ENCODE measurements at places on chromosomes 5 and 9.

DNA sequence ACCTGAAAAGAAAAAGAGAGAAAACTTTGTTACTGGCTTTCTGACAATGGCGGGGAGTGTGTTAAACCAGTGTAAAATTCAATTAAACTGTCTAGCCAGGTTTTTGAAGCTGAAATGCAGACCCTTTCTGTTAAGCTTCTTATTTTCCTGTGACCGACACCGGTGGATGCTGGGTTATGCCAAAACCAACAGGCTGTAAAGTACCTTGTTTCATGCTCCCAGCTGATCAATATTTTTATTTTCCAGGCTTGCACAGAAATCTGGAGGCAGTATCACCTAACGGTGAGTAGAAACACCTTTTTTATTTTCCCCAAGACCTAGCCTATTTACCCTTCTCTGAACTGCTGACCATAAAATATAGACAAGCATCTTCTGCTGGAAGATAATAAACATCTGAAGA is 94.9 kb upstream of the GRHPR start:
- no peak for DNase-seq

GRCh38 chr5:125189531-125189941 is 443.1 kb upstream of the ZNF608 start:
- no peak for DNase-seq

DNA sequence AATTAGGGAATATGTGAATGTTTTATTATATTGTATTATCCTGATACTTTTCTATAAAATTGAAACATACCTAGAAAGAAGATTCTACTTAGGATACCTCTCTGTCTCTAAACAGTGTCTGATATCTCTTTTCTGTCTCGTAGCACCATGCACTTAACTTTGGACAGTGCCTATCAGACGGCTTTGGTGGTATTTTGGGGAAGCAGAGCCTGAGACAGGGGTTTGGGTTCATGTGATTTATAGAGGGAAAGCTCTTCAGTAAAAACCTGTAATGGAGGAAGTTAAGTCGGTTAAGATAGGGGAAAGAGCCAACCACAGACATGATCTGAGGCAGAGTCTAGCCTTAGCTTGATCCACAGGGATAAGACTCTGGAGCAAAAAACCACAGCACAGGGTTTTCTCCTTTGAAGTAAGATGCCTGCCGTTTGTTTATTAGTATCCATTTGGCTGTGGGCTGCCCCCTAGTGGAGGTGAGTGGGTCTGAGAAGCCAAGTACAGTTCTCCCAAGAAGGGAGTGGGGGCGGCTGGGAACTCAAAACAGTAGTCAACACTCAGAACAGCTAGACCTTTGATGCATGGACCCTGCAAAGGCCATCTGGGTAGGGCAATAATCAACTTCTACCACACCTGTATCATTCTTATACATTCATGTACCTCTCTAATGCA is 141.2 kb upstream of the ASTN2 start:
- peak; percentile 67 for DNase-seq

DNA sequence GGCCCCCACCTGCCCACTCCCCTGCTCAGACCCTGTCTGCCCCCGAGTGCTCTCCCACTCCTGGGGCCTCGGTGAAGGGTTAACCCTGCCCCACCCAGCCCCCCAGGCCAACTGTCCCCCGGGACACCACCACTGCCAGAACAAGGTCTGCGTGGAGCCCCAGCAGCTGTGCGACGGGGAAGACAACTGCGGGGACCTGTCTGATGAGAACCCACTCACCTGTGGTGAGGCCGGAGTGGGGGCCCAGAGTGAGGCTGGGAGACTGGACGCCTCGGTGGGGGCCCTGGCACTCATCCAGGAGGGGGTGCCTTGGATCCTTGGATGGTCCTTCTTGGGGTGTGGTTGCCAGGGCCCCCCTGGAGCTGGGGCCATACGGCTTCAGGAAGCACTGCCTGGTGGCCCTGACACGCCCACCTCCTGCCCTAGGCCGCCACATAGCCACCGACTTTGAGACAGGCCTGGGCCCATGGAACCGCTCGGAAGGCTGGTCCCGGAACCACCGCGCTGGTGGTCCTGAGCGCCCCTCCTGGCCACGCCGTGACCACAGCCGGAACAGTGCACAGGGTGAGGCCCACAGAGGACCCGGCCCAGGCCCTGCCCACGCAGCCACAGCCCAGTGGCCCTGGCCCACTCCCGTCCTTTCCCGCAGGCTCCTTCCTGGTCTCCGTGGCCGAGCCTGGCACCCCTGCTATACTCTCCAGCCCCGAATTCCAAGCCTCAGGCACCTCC is 2.1 kb downstream of the MAMDC4 start:
- no peak for DNase-seq

GRCh38 chr9:14097666-14098415 is 216.1 kb downstream of the NFIB start:
- no peak for DNase-seq

- DNase-seq = no peak
Observed at GRCh38 chr9:76916231-76916630, 10.3 kb upstream of the PRUNE2 start.
